ENCODE measurements at places on chromosomes 5 and 9. TPM values are rescaled to one million over a fixed set of nuclear protein-coding genes. Genes with fewer than 3 reads are reported as not detected.

The DMRTA1 gene
- total RNA-seq, result 1.9 TPM

The SHOC1 gene
- total RNA-seq, result not detected

The DNAI1 gene
- total RNA-seq, result not detected

The RGS3 gene
- 90.2 TPM for total RNA-seq

GRCh38 chr5:111553868-111554267, 41.5 kb upstream of the STARD4 start:
- DNase-seq, result no peak
